ENCODE measurements at places on chromosomes 3 and 15. TPM values are rescaled to one million over a fixed set of nuclear protein-coding genes. Genes with fewer than 3 reads are reported as not detected.
A peak's percentile ranks its signal among the peaks of the same experiment; 100 is the strongest.

The CCR8 gene
- not detected for total RNA-seq

The FSIP1 gene
- 2.5 TPM for total RNA-seq

The RASL12 gene
- 7.4 TPM for total RNA-seq

The SERINC4 gene
- not detected for total RNA-seq

DNA sequence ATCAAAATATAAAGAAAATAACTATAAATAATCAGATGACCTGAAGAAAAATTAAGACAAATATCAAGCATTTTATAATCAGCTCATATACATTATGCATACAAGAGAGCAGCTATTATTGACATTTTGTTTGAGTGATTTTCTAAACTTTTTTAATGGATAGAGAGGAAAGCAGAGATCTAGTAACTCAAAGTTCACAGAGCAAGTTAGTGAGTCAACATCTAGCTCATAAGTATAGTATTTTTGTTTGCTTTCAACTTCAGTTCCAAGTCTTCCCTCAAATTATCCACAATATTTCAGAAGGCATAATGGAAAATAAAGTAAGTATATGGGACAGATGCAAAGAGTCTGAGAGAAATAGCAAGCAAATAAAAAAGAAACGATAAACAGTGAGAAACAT is 470.1 kb upstream of the ALCAM start:
- no peaks in the 10 kb centered on the region for H3K36me3 ChIP-seq
- DNase-seq, result no peak
- H3K4me3 ChIP-seq, result no peak overlapping the region
- no peak overlapping the region for H3K27ac ChIP-seq
- no peaks in the 10 kb centered on the region for H3K27me3 ChIP-seq

DNA sequence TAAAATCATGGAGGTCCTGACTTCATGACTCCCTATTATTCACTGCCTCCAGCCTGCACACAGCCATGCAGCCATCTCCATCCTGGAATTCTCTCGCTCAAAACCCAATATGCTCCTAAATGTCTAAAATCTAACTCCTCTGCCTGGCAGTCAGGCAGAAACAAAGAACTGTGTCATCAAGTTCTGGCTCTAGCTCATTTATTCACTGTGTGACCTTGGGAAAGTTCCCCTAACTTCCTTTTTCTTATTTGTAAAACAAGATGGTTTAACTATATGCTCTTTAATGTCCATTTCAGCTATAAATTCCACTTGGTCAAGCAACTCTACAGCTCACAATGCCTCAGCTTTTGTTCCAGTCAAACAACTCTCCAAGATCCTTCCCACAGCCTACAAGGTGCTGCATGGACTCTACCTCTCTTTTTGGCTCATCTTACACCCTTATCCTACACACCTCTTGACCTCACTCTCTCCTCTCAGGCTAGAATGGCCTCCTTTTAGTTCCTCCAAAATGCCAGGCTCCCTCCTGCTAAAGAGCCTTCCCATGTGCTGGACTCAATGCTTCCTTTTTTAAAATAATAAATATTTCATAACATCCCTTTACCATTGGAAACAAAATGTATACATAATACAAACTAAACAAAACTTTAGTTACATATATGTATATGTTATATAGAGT is 16.4 kb downstream of the PIK3CB start:
- H3K4me3 ChIP-seq, result no peak overlapping the region
- no peaks in the 10 kb centered on the region for H3K36me3 ChIP-seq
- peak overlapping the region; percentile 58 for H3K27ac ChIP-seq
- H3K27me3 ChIP-seq, result no peaks in the 10 kb centered on the region

DNA sequence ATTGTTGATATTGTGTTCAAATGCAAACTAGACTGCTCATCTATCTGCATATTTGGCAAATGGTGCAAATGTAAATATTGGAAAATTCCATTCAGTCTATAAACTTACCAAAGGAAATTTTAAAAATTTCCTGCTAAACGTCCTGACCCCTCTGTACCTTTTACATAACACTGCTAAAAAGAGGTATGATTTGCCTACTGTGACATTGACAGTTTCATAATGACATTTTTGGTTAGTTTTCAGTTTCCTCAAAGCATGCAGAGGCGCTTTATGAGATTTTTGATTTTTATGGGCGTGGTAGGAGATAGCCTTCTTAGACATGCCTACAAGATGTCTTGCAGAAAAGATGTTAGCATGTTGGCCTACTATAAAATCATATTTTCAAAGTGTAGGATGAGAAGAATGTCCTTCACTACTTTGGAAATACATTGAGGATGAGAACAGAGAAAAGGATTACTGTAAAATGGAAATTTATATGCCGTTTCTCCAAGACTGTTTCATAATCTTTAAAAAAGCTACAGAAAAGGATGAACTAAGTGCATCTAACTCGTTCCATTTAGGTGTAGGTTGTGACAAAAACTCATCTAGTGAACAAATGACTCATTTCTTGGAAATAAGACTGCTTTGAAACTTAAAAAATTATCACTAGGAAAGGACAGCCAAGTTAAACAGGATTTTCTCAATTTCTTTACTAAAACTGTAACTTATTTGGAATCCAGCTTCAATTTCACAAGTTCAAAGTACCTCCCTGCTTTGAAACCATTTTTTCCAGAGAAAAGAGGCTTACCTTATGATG is 14.5 kb upstream of the ISLR start:
- no peak for DNase-seq
- H3K4me1 ChIP-seq, result no peaks in the 10 kb centered on the region
- H3K27ac ChIP-seq, result no peak overlapping the region

DNA sequence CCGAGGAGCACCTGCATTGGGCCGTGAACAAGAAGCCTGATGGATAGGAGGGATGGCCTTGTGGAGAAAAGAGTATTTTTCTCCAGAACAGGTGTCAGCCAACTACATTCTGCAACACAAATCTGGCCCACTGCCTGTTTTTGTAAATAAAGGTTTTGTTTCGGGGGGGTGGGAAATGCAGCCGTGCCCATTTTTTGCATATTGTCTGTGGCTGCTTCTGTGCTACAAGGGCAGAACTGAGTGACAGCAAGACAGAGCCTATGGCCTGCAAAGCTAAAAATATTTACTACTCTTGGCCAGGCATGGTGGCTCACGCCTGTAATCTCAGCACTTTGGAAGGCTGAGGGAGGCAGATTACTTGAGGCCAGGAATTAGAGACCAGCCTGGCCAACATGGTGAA is 95.9 kb upstream of the AKAP13 start:
- no peaks in the 10 kb centered on the region for H3K36me3 ChIP-seq
- no peaks in the 10 kb centered on the region for H3K4me1 ChIP-seq
- DNase-seq, result no peak
- no peak overlapping the region for H3K27ac ChIP-seq
- H3K27me3 ChIP-seq, result no peaks in the 10 kb centered on the region

GRCh38 chr3:131038326-131038725 is 11.6 kb downstream of the NEK11 start:
- peaks cover 20% of the 10 kb centered on the region for H3K4me1 ChIP-seq
- H3K4me3 ChIP-seq, result no peak overlapping the region
- H3K27me3 ChIP-seq, result no peaks in the 10 kb centered on the region
- no peak overlapping the region for H3K27ac ChIP-seq
- H3K36me3 ChIP-seq, result no peaks in the 10 kb centered on the region
